Stimulated activated CD8-positive, alpha-beta memory T cell treated with anti-CD3 and anti-CD28 coated beads, Interleukin-4, amount 100 ng/mL, for 1 hour (primary cell): ENCODE measurements at places on chromosomes 1 and 21.

GRCh38 chr1:104745875-104746274 is 996.2 kb downstream of the AMY1C start:
- no peak for DNase-seq

GRCh38 chr1:235074523-235075047 is 54.1 kb downstream of the TOMM20 start:
- DNase-seq, result no peak

DNA sequence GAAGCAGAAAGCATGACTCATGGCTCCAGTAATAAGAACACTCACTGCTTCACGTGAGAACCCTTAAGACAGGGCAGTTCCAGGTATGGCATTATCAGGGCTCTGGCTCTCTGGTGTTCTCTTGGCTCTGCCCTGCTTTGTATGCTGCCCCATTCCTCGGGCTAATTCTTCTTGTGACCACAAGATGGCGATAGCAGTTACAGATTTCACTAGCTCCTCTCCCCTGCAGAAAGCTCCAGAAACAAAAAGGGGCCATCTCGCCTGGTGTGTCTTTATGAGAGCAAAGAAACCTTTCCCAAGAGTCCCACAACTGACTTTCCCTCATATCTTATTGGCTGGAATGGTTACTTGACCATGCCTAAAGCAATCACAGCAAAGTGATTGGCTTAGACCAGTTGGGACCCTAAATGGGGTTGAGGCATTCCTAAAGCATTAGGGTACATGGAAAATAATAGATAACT is 60.1 kb downstream of the F3 start:
- DNase-seq, result no peak

- DNase-seq, result no peak
These were observed 18.6 kb upstream of the CHIA start for GRCh38 chr1:111272081-111272480.

GRCh38 chr1:63882048-63882704 is 108.4 kb downstream of the ROR1 start:
- DNase-seq, result no peak

- DNase-seq, result no peak
These were observed 867.3 kb downstream of the TTLL7 start for GRCh38 chr1:83131692-83131955.

DNA sequence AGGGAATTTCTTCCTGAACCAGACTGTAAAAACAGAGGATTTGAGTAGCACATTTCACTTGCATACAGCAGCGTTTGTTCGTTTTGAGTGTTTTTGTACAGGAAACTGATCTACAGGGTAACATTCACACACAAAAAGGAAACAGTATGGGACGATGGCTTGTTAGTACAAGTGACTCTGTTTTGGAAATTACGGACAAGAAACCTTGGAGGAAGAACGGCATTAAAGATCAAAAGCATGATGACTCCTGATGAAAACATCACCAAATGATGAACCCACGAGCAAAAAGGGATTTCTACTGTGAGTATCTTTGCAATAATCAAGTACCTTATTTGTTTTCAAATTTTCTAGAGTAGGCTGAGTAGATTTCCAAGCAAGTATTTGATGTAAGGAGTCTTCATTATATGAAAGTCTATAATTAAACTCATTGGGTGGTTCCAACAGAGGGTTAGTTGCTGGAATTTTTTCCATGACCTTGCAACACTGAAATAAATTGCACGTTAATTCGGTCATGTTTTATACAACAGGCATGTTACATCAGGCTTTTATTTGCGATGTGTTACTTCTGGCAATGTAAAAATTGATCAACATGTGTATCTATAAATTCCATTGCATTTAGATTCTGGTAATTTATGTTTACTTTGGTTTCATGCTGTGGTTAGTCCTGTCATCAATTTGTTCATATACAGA is 76.7 kb upstream of the KCNK2 start:
- DNase-seq, result no peak
